SHP77 treated with DMSO at 0.1 percent for 48 hours (cell line): ENCODE measurements at places on chromosomes 3 and 15.
A peak's percentile ranks its signal among the peaks of the same experiment; 100 is the strongest.

DNA sequence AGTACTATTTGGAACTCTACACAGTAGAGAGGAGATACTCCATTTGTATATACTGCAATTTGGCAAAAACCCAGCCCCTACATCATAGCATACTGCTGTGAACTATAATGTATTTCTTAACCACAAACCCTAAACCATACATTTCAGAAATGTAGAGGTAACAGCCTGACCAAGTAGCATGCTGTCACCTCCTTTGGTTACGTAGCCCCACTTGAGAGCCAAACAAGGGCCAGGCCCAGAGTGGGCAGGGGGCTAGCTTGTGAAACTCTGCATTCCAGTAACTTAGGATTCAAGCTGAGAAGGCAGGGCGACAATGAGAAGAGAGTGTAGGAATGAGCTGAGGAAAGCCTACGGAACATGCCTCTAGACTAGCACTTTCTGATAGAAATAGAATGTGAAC lies 135.8 kb downstream of the GREM1 start:
- no peak for DNase-seq

DNA sequence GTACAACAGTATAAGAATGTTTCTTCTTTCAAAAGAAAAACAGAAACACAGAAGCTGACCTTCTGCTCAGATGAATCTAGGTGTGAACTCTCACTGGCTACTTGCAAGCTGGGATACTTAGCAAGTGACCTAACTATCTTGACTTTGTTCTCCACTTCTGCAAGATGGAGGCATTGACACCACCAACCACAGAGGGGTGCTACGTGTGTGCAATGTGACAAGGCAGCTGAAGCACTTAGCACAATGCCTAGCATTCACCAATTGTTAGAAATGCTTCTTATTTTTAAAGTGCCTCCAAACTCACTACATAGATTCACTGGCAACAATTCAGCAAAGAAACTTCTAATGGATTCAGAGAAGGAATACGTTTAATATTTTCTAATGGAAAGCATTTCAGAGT lies 331.4 kb upstream of the WNT5A start:
- no peak for DNase-seq

DNA sequence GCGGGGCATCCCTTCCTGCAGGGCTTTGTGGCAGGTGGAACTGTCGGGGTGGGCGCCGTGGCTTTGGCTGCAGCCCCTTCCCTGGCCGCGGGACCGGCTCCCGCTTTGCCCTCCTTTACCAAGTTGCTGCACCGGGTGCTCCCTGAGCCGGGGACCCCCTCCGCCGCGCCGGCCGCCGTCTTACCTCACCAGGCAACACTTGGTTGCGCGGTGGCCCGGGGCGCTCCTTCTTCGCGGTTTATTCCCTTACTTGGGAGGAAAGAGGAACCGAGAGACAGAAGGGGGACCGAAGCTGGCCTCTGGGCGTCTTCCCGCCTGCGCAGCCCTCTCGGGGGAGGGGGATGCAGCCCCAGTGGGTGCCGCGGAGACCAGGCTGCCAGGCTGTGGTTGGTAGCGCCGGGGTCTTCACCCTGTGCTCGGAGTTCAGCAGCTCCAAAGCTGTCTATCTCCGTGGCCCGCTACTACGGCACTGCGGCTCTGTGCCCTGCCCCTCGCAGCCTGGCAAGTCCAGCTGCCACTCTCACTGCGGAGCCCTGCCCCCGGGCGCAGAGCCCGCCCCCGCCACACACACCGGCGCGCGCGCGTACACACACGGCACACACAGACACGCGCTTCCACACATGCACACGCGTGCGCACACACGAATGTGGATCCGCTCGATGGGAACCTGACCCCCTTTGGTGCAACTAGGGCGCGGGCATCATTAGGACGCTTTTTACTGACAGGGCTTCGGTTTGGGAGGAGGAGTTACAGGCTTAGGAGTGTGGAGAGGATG lies at the start of gene DGKG:
DGKG (minus strand) TSS at position 473 of the 775 bp plus-strand sequence. CDS start 41,775 bp downstream, outside the sequence.
- no peak for DNase-seq

GRCh38 chr15:64149424-64149823 lies 2.1 kb upstream of the SNX22 start:
- DNase-seq = no peak

- no peak for DNase-seq
Observed at GRCh38 chr15:29220852-29221251, 48.8 kb downstream of the NSMCE3 start.

DNA sequence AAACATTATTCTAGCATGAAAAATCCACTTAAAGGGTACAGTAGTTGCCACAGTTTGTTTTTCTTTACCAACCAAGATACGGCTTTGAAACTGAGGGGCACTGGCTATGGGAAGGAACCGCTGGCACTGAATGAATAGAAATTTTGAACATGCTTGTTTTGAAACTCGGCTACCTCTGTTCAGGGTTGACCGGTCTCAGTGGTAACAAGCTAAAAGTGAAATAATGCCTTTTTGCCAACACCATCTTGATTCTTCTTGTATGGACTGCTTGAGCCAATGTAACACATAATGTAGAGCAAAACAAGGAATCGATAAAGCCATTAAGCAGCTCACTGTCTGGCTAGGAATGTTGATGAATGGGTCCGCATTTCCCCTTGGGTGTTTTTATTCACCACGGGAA lies 36.5 kb downstream of the PTPRG start:
- no peak for DNase-seq

DNA sequence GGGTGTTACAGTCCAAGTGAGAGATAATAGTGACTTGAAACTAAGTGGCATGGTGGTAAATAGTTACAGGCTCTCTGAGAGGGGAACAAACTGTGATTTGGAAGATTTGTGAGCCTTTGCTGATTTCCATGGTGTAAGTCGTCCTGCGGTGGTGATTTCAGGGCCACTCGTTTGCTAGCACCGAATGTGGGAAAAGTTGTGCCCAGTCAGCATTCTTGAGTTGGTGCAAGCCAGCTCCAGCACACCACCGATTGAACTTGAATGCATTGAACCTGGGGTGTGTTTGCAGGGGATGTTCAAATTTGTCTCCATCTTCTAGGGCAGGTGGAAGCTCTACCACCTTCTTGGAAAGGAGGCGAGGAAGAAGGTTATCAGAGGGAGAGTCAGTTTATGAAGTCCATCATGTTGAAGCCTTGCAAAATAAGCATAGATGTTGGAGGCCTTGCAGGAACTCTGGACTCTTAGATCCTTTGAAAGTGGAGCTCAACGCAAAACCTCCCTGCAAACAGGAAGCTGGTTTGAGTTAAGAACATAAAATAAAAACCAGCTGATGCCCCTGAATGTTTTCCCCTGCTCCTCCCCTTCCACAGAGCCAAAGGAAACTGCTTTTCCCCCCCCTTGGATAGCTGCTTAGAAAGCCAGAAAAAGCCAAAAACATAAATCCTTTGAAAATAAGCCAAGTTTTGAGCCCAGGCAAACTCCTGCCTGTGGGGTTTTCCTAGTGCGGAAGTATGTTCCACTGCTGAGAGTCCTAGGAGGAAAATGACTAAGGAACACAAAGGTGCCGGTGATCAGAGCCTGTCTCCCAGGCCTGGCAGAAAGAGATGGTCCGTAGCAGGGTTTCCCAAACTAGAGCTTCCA lies 21.9 kb downstream of the MAPKBP1 start:
- DNase-seq = no peak

DNA sequence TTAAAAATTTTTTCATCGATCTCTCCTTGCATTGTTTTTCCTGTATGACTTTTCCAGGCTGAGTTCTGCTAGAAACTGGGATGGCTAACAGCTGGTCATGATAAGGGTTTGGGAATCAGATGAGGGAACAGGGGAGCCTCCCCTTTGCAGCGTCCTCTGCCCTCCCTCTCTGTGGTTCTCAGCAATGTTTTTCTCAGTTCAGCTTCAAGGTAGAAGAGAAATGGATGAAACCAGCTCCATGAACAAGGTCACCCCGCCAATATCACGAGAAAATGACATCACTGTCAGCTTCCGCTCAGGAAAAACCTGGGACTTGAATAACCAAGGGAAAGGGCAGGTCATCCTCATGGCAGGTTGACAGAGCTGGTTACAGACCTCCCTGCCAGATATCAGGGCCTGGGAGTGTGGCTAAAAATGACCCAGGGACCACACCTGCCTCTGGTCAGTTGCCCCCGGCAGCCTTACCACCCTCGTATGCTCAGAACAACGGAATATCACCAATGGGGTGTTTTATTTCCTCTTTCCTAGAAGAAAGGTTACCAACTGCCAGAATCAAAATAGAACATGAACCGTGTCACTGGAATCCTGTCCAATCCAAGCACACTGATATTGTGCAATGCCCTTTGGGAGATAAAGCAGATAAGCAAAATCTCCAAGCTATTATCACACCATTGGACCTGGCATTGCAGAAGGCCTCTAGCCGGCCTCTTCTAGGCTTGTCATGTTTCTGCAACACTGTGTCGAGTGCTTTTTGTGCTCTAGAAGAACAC lies 26.1 kb downstream of the LSM3 start:
- DNase-seq = no peak

DNA sequence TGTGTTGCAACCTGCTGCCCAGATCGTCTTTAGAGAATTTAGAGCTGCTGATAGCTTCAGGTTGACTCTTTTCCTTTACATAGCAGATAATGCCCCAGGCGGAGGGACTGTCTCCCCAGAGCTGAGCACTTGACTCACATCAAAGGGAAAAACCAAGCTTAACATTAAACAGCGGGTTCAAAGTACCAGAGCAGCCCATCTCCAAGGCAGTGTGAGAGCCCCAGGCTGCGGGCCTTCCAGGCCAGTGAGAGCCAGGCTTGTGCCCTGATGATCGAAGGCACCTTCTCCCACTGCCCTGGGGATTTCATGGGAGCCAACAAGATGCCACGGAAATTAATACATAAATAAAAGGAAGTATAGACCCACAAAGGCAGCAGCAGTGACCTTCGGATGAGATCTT lies 275.6 kb downstream of the XXYLT1 start:
- no peak for DNase-seq

- DNase-seq = no peak
Observed at GRCh38 chr3:52327486-52328290, 11.6 kb downstream of the DNAH1 start.

GRCh38 chr15:40407330-40407990 lies 1.9 kb downstream of the IVD start:
- no peak for DNase-seq

GRCh38 chr3:156594219-156594683 lies 39.3 kb upstream of the SSR3 start:
- DNase-seq = no peak

DNA sequence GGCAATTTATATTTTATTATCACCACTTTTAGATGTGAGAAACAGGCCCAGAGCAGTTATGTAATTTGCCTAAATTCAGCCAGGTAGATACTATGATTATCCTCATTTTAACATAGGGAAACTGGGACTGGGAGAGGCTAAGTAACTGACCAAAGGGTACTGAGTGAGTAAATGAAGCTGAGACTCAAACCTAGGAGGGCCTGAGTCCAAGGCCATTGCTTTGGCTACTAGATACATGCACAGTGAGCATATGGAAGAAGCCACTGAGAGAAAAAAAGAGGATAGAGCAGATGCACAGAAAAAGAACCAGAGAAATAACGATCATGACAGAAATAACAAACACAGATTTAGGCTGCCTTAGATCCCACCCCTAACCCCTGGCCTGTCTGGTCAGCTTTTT lies 33.6 kb downstream of the USF3 start:
- DNase-seq = no peak

- peak; percentile 35 for DNase-seq
Observed at GRCh38 chr3:32143849-32144757, 37.7 kb downstream of the GPD1L start.

- DNase-seq = no peak
Observed at GRCh38 chr3:34212656-34213055, 414.2 kb downstream of the PDCD6IP start.

- no peak for DNase-seq
Observed at GRCh38 chr3:24494618-24495325, at the start of gene THRB. Gene THRB (minus strand): TSS chr3:24494850.

- no peak for DNase-seq
Observed at GRCh38 chr3:123082370-123083065, 15.7 kb downstream of the PDIA5 start.

GRCh38 chr3:31766669-31767068 lies 214.4 kb downstream of the OSBPL10 start:
- DNase-seq = no peak

- no peak for DNase-seq
Observed at GRCh38 chr3:48039487-48040190, 23.4 kb upstream of the MAP4 start.

DNA sequence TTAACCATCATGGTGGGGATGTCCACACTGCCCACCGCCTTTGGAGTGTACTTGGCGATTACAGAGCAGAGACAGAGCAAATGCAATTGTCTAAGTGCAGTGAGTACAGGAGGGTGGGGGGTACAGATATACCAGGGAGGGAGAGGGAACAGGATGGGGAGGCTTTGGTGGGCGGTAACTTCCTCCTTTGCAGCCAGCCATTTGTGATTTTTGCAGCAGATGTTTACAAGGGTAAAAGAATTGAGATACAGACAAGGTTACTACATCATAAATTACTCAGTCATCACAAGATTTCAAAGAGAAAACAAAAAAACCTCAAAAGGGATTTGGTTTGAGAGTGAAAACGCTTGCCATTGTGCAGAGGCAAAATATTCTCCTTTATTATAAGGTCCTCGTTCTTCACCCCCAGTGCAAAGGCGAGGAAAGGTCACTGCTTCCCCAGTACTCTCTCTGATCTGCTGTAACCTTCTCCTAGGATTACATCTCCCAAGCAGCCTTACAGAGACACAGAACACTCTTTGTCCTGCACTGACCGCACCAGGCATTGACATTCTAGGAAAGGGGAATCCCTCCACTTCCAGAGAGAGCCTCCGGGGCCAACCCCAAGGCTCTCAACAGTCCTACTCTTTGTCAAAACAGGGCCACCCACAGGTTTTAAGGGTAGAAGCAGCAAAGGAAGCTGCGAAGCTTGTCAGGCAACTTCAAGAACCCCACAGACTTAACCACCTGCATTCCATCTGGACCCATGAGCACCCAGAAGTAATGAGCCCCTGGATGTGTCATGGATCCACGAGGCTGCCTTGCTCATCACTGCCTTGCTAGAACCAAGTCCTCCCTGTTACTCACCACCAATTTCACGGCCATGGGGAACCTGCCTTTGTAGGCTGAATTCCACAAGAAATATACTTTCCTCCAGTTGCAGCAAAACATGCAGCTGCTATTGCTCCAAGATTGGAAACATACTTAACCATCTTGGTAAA lies 117.3 kb downstream of the ADAMTS17 start:
- no peak for DNase-seq

DNA sequence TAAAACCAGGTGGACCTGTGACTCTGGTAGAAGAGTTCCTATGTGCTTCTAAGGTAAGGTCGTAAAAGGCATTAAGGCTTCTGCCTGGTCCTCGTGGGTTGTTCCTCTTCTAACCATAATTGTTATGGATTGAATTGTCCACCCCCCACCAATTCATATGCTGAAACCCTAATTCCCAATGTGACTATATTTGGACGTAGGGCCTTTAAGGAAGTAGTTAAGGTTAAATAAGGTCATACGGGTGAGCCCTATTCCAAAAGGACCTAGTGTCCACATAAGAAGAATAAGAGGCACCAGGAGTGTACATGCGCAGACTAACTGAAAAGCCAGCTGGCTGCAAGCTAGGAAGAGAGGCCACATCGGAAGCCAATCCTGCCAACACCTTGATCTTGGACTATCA lies 1.9 kb downstream of the ADPGK start:
- no peak for DNase-seq
